RPMI7951 (cell line): ENCODE measurements at places on chromosomes 1 and 21. TPM values are rescaled to one million over a fixed set of nuclear protein-coding genes. Genes with fewer than 3 reads are reported as not detected.
A peak's percentile ranks its signal among the peaks of the same experiment; 100 is the strongest.

VSIG8 gene
- 0.20 TPM in 1 of 2 replicates, not detected in the other for total RNA-seq

FCGR3A gene
- total RNA-seq = not detected in 2 replicates

KCNA3 gene
- under 0.01 and 0.10 TPM in 2 replicates for total RNA-seq

- no peak for DNase-seq
Observed at GRCh38 chr1:5686925-5687706, 305.1 kb downstream of the NPHP4 start.

DNA sequence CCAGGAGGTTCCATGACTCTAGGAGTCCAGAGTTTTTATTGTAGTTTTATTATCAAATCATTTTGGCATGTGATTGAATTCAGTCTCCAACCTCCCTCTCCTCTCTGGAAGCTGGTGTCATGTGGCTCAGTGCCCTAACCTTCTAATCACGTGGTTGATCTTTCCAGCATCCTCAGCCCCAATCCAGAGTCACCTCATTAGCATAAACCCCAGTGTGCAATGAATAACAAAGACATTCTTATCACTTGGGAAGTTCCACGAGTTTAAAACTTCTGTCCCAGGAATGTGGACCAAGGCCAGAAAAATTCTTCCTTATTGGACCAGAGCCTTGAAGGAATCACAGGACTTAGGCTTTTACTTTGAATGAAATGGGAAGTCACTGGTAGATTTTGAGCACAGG lies 52.2 kb downstream of the KIRREL1 start:
- DNase-seq = peak; percentile 67

- no peak for DNase-seq
Observed at GRCh38 chr1:59223198-59223597, 73.7 kb upstream of the FGGY start.
